ENCODE measurements at places on chromosomes 1 and 21. TPM values are rescaled to one million over a fixed set of nuclear protein-coding genes. Genes with fewer than 3 reads are reported as not detected.
A peak's percentile ranks its signal among the peaks of the same experiment; 100 is the strongest.

The LYPD8 gene
- total RNA-seq, result 5.1 TPM

The SGIP1 gene
- 1.1 TPM for total RNA-seq

The CD247 gene
- total RNA-seq, result not detected

The CA6 gene
- total RNA-seq, result not detected

GRCh38 chr1:163673759-163674151 is 352.0 kb downstream of the NUF2 start:
- DNase-seq, result no peak

GRCh38 chr1:1680912-1681273 is 11.7 kb downstream of the SLC35E2B start:
- DNase-seq, result no peak

- no peak for DNase-seq
Measured at GRCh38 chr1:231734417-231734816, 107.8 kb downstream of the DISC1 start.

- no peak for DNase-seq
Measured at GRCh38 chr21:45998871-45999580, 17.5 kb downstream of the COL6A1 start.

DNA sequence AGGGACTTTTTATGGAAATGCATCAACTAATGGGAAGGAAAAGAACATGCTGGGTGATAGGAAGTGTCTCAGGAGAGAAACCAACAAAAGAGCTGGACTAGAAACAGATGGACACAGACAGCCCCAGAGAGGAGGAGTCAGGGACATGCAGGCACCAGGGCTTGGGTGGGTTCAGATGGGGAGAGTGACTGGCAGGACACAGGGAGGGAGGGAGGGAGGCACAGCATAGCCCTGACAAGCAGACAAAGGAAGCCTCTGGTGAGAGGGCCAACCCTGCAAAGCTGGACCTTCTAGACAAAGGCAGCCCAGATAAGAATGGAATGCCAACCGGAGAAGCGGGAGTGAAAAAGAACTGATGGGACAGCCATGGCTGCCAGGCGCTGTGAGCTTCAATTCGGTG is 568.8 kb downstream of the AJAP1 start:
- no peak for DNase-seq

DNA sequence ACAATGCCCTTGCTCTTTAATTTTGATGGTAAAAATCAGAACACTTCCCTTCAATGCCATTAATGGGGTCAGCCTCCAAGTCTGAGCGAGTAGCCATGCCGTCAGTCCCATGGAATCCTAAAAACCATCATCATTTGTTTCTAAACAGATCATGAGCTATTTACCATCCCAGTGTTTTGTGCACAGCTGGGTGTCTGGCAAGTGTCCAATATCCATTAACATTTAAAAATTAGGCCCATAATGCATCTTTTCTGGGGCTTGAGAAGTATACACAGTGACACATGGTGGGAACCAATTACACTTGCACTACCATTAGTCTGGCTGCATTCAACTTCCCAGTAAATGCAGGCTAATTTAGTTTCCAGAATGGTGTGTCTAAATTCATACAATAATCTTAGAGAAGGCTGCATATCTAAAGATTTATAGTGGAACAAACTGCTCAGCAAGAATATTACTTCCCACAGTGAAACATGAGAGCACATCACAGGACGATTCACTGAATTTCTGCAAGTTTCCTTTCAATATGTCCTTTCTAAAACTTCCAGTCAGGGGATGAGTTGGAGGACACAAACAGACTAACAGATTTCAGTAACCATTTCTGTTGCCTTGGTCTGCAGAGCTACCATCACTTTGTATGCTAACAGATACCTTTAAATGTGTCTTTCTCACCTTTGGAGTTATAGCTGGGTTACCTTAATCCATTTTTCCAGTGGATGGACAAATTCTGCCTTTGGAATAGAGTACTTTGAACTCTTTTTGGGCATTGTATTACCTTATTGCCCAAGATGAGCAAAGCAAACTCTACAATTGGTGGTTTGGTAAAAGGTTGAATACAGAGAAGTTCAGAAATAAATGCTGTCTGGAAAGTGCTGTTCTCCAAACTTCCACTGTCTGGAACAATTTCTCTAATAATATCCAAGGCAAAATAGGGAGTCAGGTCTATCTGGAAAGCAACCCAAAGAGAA is 258.0 kb downstream of the PTBP2 start:
- no peak for DNase-seq

DNA sequence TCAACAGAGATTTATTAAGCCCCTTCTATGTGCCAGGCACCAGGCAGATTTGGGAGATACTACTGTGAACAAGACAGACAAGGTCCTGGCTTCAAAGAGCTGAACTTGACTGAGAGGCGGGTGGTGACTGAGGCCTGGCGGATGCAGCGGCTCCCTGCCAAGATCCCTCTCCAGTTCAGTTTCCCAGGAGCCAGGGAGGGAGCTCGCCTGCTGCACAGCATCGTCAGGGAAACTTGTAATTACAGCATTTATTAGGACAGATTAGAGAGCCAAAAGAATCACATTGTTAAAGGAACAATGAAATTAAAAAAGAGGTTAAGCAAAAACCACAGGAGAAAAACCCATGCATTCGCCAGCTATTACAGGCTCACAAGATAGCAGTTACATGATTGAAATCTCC is 55.3 kb downstream of the ETS2 start:
- no peak for DNase-seq

DNA sequence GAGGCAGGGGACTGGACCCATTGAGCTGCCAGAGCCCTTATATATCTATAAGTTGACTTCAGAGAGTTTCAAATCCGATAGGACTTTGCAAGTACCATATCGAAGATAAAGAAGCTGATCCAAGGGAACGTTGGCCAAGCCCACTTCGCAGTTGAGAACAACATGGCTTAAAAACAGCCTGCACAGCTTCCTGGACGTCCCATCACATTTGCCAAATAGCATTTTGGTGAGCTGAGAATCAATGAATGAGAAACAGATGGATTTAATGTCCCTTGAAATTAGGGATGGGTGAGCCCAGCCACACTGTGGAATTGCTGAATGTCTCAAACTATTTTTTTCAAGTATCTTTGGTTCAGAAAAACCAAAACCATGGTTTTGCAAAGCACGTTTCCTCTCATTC is 64.8 kb downstream of the KCNJ15 start:
- DNase-seq, result no peak

DNA sequence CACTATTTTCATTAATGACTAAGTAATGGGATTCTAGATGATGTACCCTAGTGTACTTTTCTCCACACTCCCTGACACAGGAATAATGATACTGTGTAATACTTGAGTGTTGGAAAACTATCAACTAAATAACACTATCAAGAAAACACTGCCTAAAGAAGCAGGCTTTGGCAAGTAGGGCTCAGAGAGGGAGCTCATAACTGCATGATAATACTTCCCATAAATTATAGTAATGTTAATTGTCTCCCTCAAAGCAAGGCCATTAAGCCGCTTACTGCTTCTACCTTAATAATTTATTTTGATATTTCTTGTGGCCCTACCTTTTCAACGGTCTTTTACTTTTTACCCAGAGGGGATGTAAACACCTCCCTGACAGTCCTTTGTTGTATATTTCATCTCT is 69.0 kb downstream of the SAMSN1 start:
- no peak for DNase-seq

DNA sequence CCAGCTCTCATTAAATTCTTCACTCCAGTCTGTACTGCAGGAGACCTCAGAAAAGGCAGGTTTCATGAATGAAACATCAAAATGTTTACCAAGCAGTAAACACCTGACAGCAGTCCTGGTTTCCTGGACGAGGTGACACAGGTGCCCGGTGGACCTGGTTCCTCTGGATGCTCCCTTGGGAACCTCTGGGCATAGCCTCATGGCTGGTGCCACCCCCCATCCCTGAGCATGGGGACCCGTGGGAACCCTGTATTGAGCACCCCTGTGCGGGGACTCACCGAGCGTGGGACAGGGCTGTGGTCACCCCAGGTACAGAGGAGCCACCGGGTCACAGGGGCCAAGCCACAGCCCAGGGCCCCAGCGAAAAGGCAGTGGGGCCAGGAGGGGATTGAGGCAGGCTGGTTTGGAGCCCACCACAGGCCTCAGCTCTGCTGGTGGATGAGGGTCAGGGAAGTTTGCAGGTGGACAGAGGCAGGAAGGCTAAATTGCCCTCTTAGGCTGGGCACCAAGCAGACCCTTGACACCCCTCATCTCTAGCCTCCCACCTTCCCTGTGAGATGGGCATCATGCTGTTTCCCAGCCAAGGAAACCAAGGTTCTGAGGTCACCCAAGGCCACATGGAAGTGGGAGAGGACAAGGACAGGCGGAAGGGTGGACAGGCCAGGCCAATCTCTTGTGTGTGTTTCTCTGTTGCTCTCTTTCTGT is 158.4 kb downstream of the PTPRU start:
- no peak for DNase-seq

DNA sequence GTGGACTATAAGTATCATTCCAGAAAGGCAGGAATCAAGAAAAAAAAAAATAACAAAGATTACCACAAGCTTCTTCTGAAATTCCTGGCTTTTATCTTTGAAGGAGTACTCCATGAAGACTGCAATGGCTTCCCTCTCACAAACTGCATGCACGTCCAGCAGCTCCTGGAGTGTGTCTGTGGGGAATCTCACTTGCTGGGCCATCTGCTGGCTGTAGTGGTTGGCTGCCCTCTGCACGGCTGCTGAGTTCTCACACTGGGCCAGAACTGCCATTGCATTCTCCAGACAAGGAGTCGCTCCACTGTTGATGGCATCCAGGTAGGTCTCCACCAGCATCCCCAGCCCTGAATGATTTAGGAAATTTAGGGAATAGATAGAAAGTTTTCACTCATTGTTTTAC is 23.3 kb upstream of the GBP2 start:
- DNase-seq, result no peak

DNA sequence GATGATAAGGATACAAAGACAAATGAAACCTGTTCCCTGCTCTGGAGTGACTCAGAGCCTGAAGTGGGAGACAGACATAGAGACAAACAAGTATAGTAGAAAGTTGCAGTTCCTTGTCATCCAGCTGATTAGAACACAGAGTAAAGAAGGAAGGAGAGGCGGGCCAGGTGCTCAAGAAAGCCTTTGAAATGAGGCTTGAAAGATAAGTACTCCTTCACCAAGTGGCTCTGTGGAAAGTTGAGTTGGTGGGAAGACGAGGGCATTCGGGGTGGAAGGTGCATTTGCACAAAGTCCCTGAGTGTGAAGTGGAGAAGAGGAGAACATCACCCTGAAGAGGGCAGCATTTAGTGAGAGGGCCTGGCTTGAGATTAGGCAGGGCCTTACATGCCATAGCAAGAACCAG is 17.0 kb downstream of the MARK1 start:
- DNase-seq, result no peak

GRCh38 chr1:151238467-151238739 is 16.1 kb upstream of the PSMD4 start:
- peak; percentile 30 for DNase-seq

DNA sequence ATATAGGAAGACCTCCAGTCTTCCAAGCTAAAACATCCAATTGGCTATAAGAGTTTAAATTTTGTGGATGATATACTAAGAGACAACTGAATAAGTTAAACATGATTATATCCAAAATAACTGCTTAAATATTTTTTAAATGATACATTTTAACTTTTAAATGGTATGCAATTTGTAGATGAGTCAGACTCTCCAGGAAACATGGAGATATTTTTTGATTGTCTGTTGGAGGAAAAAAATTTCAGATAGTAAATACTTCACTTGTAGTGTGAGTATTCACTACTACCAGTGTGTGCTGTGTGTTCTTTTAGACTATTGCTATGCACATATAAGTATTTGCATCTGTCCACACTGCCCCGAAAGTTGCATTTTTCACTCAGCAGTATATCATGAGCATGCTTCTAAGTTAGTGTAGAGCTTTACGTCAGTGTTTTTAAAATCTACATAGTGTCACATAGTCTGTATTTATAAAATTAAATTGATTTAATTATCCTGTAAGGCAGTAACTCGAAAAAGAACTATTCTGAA is 91.1 kb downstream of the USP25 start:
- no peak for DNase-seq

DNA sequence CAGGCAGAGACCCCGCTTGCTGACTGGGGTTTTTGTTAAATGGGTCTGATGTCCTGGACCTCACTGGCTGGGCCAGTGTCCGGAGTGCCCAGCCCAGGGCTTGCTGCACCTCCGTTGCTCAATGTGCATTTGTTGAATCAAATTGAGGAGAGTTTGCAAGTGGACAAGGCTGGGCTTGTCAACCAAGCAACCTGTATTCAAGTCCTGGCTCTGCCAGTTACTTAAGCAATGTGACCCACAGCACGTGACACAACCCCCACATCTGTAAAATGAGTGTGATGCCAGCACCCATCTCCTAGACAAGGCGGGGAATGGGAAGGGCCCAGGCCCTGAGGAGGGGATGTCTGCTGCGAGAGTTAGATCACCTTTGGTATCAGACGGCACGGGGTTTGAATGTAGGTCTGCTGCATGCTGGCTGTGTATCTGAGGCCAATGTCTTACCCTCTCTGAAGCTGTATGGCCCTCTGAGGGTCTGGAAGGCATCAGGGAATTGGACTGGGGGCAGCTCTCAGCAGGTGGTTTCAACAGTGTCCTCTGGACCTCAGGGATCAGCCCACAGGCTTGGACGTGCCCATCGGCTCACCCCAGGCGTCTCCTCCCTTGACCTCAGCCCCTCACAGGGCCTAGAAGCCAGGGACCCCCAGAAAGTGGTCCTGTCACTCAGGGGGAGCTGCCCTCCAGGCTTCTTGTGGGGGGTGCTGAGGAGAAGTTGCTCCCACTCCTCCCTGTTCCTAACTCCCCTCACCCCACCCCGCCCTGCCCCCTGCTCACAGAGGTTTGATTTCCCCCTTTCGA is 51.0 kb upstream of the RUNX3 start:
- DNase-seq, result no peak

DNA sequence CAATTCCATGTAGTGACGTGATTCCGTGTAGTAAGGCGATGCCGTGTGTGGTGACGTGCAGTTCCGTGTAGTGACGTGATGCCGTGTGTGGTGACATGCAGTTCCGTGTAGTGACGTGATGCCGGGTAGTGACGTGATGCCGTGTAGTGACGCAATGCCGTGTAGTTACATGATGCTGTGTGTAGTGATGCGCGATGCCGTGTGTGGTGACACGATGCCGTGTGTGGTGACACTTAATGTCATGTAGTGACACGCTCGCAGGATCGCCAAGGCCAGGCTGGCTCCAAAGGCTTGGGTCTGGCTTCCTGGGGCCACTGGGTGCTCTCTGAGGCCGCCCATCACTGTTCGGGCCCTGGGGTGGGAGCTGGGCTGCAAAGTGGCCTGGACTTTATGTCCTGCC is 14.2 kb downstream of the COL18A1 start:
- DNase-seq, result no peak

DNA sequence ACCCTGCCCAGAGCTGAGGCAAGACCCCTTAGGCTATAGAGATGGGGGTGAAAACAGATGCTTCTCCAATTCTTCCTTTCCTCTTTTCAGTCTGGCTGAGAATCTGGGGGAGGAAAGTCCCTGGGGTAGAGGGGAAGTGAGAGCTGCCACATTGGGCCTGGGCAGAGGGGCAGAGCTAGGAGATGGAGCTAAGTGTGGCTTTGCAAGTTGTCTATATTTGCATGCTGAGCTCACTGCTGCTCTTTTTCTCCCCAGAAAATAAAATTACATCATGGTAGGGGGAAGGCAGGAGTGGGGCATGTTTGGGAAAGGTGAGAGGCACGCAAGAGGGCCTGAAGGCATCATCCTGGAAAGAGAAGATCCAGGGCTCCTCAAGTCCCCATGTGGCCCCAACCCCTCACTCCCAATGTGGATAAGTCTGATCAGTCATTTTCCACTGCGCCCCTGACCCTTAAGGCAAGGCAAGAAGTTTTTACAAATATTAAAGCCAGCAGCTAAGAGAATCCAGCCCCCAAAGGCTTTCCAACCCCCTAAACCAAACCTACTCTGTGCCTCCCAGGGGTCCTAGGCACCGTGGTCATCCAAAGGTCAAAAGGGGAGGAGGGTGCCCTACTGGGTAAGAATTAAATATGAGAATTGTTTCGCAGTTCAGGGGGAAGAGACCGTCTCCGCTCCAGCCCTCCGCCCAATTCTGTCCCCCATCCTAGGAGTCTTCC is 500 bp upstream of the PEA15 start:
- DNase-seq, result no peak
